ENCODE measurements at places on chromosomes 6 and 20.

DNA sequence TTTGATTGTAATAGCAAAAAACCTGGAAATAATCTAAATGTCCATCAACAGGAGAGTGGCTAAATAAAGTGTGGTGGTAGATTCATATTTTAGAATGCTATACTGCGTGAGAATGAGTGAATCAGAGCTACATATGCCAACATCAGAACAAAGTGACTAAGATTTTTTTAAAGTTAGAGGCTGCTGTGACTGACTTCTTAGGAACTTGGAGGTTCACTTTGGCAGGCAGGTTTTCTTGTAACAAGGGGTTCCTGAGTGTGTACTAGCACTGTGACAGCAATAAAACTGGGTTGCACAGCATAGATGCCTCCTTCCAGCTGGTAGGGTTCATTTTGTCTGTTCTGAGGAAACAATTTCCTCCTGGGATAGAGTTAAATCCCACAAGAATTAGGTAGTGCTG, 75.3 kb upstream of the ENPP5 start:
- no peak for DNase-seq

- no peak for DNase-seq
Observed at GRCh38 chr20:12581644-12582289, 427.0 kb upstream of the SPTLC3 start.

DNA sequence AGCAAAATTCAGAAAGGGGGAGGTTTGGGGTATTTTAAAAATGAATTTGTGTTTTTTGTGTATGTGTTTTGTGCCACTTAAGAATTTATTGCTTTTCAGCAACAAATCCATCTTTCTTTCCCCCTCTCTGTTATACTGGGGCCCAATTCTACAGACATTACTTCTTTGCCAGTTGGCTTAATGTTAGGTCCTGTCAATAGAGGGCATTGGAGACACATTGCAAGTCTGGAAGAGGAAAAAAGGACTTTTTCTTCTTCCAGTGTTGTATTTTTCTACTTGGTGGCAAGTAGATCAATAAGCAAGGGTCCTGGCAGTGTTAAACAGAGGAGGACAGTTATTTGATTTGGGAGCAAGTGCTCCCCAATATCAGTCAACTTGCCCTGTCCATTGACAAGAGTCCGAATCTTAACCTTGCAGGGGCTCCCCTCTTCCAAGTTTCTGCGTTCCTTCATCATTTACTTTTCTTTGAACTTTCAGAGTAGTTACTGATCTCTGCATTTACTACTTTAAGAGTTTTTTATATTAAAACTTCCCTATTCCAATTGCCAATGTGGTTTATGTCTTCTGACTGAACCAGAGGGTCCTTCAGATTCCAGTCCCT, 23.4 kb downstream of the SCML4 start:
- DNase-seq: no peak

DNA sequence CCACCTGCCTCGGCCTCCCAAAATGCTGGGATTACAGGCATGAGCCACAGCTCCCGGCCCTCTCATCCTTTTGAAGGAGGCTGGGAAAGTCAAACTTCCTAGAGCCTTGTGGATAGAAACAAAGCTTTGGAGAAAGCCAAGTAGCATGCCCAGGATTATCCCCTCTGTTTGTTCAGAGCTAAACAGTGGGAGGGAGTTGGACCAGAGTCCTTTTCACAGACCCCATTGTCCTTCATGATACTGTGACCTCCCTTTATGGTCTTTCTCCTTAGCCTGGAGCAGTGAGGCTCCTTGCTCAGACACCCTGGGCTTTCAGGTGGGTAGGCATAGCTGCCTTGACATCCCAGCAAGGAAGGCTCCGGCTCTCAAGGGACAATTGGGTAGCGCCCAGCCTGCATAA, 25.4 kb downstream of the ARFGEF3 start:
- no peak for DNase-seq
